ENCODE measurements at places on chromosomes 3 and 15. TPM values are rescaled to one million over a fixed set of nuclear protein-coding genes. Genes with fewer than 3 reads are reported as not detected.

- no peak overlapping the region for H3K27ac ChIP-seq
- no peak overlapping the region for H3K4me3 ChIP-seq
- H3K27me3 ChIP-seq = peaks cover 3% of the 10 kb centered on the region
- no peak for DNase-seq
Measured at GRCh38 chr15:33204926-33205325, 10.4 kb upstream of the FMN1 start.

GRCh38 chr3:139044366-139045210, at the start of gene PRR23C:
Gene PRR23C, minus strand, starts transcription at chr3:139044892. Its CDS starts 272 bp downstream, at chr3:139044620.
- H3K27ac ChIP-seq = no peak within 1 kb of the TSS
- no peaks in the 10 kb centered on the region for H3K4me1 ChIP-seq
- H3K27me3 ChIP-seq = no peaks in the 10 kb centered on the region
- H3K36me3 ChIP-seq = no peaks in the 10 kb centered on the region
- no peak for DNase-seq

DNA sequence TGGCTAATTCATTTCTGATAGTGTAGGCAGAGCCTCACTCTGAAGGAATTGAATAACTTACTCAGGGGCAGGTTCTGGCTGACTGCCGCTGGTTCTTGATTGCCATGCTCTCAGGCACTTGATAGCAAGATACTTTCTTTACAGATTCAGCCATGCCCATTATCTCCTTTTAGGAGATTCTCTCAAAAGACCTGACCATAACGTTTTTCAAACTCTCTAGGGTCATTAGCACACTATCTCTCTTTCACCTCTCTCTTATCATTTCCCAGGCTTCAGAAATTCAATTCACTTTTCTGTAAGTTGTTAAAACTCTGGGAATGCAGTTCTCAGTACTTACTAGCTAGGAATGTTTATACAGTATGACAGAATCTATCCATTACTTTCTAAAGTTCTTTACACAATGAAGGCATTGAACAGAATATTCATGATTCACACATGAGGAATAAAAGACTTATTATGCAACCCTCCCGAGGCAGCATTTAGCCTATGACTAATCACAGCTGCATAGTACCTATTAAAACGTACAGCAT, 850.3 kb upstream of the CADM2 start:
- no peak overlapping the region for H3K27ac ChIP-seq
- DNase-seq = no peak

- no peaks in the 10 kb centered on the region for H3K36me3 ChIP-seq
- DNase-seq = no peak
- H3K4me3 ChIP-seq = no peak overlapping the region
- no peaks in the 10 kb centered on the region for H3K27me3 ChIP-seq
- H3K4me1 ChIP-seq = peaks cover under 1% of the 10 kb centered on the region
Measured at GRCh38 chr3:103410231-103410630, 975.4 kb downstream of the ZPLD1 start.

DNA sequence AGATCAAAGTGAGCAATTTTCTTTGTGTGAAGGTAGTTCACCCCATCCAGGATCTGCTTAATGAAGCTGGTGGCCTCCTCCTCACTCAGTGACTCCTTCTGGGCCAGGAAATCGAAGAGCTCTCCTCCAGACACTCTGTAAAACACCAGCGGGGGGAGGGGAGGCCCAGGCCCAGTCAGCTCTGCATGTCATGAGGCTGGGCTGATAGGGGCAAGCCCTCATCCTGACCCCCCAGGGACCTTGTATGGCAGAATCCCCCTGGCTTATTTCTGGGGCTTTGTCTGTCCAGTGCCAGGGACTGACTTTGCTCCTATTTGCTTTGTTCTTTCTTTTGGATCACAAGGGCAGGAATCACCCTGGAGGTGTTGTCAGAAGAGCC, 74.9 kb downstream of the DAPK2 start:
- H3K27ac ChIP-seq = no peak overlapping the region
- no peaks in the 10 kb centered on the region for H3K27me3 ChIP-seq
- H3K36me3 ChIP-seq = peaks cover 7% of the 10 kb centered on the region
- peak; percentile 64 for DNase-seq
- H3K4me1 ChIP-seq = peaks cover 25% of the 10 kb centered on the region
- H3K4me3 ChIP-seq = no peak overlapping the region

Gene ALDH1L1
- 1.4 TPM for total RNA-seq

Gene MAPK6
- 44.3 TPM for total RNA-seq

Gene TERC
- total RNA-seq = 1.5 TPM
